ENCODE measurements at places on chromosomes 3 and 15.
A peak's percentile ranks its signal among the peaks of the same experiment; 100 is the strongest.

DNA sequence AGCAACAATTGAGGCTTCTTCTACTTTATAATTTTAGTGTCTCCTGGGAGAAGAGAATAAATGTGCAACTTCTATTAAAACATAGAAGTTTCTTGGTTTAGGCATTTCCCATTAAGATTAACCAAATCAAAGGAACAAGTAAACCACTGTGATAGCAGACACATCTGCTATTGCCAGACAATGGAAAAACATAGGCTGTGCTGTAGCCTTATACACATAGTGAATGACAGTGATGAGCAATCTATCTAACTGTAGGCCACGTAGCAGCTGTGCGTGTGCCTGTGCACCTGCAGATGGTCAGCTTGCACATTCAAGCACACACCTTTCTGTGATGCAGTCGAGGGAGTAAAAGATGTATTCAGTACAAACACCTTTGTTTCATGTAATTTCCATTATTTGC is 32.7 kb downstream of the GNB4 start:
- no peak for DNase-seq

GRCh38 chr3:190369668-190370295 is 18.2 kb upstream of the CLDN16 start:
- DNase-seq = no peak

- no peak for DNase-seq
Observed at GRCh38 chr3:14297305-14297704, 105.1 kb upstream of the SLC6A6 start.

- DNase-seq = peak; percentile 13
Observed at GRCh38 chr3:106765342-106765741, 611.9 kb upstream of the CCDC54 start.

DNA sequence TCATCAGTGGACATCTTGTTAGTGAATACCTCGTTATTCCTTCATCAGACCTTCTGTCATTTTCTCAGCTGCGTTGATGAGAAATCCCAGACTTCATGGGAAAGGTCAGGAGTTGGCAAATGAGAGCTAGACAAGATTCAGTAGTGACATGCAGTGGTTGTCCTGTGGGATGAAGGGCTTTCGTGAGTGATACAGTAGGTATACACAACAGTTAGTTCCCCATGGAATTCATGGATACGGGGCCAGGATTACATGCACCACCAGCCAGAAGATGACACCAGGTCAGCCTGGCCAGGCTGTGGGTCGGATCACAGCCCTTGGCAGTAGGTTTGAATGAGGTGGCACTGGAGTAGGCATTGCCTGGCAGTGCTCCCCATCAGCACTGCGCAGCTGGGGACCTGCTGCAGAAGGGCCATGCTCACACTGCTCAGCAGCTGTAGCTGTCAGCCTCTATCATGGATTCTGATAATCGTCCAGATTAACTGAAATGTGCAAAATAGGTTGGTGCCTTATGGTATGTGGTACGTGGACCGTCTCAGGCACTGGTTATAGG is 150.1 kb downstream of the SLCO3A1 start:
- DNase-seq = no peak

DNA sequence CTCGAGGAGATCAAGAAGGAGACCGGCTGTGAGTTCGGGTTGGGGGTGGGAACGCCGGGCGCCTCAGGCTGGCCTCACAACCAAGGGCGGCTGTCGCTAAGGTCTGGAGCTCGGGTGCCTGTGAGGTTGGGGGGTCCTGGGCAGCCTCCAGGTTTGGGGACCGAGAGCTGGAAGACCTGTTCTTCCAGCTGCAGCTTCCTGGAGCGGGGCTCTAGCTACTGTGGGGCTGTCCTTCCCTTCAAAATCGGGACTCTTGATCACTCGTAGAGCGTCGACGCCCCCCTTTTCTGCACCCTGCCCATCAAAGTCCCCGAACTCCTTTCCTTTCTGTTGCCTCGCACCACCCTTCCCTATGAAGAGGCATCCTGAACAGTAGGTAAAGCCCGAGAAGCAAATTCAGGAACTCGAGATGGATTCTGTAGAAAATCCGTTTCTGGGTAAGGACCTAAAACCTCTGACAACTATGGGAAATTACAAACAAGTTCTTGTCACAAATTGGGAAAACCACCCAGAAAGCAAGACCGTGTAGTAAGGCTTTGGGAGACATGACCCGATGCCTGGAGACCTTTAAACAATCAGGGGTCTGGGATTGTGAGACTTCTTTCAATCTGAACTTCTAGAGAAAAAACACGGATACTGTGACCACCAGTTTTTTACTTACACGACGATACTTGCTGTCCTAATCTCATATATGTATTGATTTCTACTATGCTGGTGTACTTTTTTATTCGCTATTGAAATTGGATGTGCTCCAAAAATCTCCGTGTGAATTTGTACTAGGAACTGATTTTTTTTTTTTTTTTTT is 556 bp downstream of the CHP1 start:
- no peak for DNase-seq

DNA sequence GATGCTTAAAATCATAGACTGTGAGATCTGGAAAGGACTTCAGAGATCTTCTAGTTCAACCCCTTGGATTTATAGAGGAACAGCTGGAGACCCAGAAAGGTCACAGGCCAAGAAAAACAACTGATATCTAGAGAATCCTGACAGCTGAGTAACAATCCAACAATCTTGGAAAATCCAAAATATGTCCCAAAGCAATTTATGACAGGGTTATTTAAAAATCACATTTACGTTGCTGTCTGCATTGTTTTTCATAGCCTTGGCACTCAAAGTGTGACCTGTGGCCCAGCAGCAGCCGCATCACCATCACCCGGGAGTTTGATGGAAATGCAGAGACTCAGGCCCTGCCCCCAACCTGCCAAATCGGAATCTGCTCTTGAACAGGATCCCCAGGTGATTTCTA is 78.8 kb downstream of the FBN1 start:
- DNase-seq = peak; percentile 62

DNA sequence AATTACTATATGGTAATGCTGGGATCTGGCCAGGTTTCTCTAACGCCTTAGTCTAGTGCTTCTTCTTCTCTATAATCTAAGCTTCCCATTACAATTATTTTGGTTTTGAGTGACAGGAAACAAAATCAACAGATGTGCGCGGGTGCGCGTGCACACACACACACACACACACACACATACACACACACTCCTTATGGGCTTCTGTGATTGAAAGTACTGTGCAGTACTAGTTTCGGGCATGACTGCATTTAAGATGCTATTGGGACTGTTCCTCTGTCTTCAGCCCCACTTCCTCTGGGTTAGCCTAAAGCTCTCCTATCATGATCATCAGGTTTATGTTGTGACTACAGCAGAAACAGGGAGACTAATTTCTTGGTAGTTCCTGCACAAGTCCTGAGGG is 32.2 kb downstream of the EPHB1 start:
- DNase-seq = no peak

DNA sequence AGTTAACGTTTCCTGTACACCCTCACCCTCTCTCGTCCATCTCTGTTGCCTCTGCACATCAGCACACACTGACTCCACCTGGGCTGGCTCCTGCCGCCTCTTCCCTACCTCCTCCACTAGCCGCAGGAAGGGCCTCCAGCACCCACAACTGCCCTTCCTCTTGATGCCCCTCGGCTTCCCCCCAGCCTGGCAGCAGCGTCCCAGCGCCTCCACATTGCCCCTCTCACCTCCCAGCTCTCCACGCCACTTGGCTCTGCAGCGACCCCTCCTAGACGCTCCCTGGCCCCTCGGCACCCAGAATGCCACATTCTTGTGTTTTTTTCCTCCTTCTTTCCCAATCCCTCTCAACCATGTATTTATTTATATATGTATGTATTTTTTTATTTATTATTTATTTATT is 73.6 kb downstream of the ST8SIA2 start:
- DNase-seq = no peak

DNA sequence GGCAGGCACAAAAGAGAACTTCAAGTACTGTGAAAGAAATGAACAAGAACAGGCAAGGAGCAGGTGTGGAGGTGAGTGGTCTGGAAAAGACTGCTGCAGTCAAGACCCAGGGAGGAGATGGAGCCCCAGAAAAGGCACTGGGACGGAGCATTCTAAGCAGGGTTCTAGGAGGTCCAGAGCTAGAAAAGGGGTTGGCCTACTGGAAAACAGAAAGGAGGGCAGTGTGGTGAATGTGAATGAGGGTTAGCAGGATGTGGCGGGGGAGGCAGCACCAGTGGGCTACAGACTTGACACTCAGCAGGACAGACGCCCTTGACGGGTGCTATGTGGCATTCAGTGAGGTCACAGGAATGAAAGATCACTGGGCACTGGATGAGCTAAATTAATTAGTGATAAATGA is 75.7 kb downstream of the SENP2 start:
- no peak for DNase-seq

DNA sequence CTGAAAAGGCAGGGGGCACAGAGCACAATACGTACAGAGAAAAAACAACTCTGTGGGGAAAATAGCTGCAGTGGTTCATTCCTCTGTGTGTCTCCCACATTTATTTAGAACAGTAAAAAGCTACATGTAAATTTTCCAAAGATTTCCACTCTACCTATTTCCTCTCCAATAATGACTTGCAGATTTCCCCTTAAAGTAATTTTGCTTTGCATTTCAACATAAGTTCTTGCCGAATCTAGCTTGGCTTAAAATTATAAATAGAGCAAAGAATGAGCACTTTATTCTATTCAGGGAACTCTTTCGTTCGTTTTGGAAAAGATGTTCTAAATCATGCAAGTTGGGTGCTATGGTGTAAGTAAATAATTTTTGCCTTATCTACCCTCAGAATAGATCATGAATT is 58.2 kb upstream of the NR2E3 start:
- no peak for DNase-seq

DNA sequence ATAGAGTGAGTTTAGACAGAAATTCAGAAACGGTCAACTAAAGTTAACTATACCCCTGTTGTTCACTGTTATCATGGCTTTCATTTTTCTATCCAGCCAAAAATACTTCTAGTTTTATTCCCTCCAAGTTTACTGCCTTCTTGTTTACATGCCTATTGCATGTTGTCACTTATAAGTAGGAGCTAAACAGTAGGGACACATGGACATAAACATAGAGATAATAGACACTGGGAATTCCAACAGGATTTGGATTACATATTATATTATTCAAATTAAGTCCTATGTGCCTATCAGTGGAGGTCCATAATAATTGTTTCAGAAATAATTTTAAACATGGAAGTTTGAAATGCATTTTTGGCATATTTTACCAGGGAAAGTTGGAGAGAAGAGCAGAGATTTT is 269.1 kb upstream of the ZNF717 start:
- no peak for DNase-seq

- DNase-seq = no peak
Observed at GRCh38 chr3:196654735-196655090, 15.2 kb downstream of the NRROS start.

DNA sequence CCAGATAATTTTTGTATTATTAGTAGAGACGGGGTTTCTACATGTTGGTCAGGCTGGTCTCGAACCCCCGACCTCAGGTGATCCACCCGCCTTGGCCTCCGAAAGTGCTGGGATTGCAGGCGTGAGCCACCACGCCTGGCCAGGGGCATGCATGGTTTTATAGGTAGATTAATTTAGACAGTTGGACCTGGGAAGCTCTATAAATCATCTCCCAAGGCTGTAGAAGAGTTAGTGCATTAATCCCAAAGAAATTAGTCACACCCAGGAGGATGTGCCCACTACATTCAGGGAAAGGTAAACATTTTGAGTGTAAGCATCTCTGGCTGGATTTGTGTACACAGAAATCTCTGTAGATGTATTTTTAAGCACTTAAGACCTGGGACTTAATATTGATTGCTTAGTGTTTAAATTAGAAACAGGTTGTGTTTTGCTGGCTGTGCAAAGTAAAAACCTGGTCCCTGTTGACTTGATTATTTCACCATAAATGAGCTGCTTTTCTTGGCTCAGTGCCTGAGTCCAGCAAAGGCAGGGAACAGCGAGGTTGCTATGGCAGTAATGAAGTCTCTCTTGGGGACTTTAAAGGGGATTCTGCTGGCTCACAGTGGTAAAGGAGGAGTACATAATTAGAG is 19.2 kb downstream of the EXOSC7 start:
- DNase-seq = peak; percentile 84

DNA sequence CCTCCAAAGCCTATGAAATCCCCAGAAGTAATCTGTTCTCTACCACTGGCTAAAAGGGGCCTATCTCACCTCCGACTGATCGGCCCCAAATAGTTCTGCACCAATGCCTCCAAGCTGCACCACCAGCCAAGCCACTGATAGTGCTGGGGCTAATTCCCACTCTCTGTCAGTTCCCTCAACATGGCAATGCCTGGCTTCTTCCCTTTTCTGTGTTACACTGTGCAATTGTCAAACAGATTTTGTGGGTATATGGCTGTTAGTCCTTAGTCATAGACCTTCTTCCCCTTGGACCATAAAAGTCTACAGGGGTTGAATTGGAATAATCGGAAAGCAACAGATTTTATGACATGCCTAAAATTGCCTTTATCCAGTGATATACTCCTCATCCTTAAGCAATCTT is 9.3 kb upstream of the UBE2E2 start:
- no peak for DNase-seq

DNA sequence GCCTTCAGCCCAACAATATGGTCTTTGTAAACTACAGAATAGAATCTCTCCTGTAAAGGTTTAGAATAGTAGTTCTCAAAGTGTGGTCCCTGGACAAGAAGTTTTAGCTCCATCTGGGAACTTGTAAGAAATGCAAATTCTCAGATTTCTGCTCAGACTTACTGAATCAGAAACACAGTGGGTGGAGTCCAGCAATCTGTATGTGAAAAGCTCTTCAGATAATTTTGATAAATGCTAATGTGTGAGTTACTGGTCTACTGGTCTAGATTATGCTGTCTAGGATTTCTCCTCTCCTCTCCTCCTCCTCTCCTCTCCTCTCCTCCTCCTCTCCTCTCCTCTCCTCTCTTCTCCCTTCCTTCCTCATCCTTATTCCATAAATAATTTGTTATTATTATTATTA is 57.5 kb downstream of the RBMS3 start:
- DNase-seq = no peak

DNA sequence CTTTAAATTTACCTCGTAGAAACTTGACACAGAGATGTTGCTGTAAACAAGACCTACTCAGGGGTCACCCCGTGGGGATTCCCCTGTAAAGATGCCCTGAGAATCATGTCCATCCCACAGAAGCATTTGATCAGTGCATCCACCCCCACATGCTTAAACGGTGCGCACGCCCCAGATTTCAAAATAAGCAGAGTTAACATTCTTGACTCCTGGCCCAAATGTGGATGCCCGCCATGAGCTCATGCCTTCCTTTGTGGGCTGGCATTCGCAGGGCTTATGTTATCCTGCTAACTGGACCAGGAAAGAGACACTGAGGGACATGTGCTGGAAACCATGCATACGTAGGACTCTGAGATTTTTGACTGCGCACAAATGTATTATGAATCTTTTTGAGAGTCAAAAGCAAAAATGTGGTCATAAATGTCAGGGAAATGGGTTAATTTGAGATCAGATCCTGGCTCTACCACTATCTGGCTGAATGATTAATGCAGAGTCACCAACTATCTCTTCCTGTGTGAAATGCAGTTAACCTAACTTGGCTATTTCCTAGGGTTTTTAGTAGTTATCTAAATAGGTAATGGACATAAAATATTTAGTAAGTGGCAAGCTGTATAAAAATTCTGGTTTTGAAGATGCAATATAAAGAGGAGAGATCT is 9.1 kb upstream of the TP63 start:
- no peak for DNase-seq

- DNase-seq = no peak
Observed at GRCh38 chr3:70150599-70150998, 151.1 kb downstream of the SAMMSON start.

- DNase-seq = no peak
Observed at GRCh38 chr15:63968122-63968524, 78.2 kb downstream of the DAPK2 start.

GRCh38 chr15:94294556-94294955 is 63.2 kb downstream of the MCTP2 start:
- no peak for DNase-seq

Measured in fibroblast of the conjunctiva (primary cell).